ENCODE measurements at places on chromosomes 13 and 19.

- DNase-seq: no peak
Measured at GRCh38 chr19:44260695-44261446, 1.2 kb downstream of the ZNF233 start.

DNA sequence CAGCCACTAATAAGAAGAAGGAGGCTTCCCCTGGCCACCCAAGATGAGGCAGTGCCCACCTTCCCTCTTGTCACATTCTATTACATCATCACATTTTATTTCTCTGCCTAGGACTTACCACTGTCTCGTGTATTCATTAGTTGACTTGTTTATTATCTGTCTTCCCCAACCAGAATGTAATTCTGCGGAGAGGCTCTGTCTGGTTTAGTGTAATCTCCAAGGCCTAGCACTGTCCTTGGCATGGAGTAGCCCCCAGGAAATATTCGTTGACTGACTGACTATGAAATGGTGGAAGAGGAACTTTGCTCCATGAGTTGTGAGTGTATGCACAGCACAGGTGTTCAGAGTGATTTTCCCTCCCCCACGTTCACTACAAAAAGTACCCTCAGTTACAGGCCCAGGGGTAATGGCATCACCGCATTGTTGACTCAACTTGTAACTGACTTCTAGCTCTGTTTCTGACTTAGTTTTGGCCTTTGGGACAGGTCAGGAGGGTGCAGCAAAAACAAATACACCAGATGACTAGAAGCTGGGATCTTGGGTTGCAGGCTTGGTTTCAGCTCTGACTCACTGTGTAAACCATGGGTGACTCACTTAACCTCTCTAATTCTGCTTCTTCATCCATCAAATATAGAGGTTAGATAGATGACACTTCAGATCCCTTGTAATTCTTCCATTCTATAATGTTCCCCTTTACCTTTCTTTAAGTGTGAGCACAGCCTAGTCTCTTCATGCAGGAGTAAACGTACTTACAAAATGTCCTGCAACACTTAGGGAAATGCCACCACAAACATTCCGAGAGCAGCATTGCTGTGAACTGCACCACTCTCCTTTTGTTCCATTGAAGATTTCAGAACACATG, 229.7 kb downstream of the KCNRG start:
- no peak for DNase-seq

- DNase-seq: no peak
Measured at GRCh38 chr13:112200200-112200599, 133.3 kb downstream of the SOX1 start.

GRCh38 chr13:110134801-110135200, 172.2 kb downstream of the COL4A1 start:
- no peak for DNase-seq

DNA sequence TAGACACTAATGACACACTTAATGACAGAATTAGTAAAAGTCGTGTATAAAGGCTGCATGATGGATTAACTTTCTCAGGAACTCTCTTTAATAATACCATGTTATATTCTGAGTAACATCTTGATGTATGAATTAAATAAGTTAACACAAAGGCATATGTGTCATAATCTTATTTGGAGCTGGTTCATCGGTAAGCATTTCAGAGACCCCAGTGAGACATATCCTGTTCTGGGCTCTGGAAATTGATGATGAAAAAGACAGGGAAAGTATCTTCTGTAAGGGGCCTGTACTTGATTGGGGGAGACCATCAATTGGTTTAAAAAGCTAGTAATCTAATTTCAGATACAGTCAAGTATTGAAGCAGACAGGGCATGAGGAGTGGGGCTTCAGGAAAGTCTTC, 547.9 kb downstream of the GPC6 start:
- DNase-seq: no peak

- no peak for DNase-seq
Measured at GRCh38 chr13:20428666-20429644, 96.7 kb downstream of the CRYL1 start.

GRCh38 chr13:71831716-71832115, 35.3 kb downstream of the DACH1 start:
- no peak for DNase-seq

DNA sequence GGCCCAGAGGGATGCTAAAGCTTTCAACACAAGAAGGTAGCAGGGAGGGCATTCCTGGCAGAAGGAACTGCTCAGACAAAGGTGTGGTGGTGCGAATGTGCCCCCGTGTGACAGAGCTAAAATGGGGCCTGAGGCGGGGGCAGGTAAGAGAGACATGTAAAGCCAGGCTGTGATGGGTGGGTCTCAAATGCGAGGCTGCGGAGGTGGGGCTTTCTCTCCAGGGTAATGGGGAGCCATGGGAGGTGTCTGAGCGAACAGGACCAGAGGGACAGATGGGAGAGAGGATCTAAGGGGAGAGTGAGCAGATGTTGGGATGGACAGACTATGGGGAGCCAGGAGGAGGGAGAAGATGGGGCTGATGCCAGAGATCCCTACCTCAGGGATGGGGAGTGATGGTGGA, 44.7 kb upstream of the NFIC start:
- DNase-seq: no peak

DNA sequence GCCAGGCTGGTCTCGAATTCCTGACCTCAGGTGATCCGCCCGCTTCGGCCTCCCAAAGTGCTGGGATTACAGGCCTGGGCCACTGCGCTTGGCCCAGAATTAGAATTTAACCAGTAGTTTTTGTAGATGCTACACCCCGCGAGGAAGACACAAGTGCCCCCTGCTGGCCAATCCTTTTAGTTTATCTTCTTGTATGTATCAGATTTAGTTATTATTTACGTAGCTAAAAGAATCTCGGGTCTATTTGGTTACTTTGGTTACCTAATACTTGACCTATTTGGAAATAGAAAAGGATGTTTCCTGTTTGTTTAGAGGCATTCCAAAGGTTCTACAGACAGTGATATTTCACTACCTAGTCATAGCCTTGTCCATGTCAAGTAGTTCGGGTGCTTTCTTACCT, 22.0 kb downstream of the MUC16 start:
- DNase-seq: no peak

DNA sequence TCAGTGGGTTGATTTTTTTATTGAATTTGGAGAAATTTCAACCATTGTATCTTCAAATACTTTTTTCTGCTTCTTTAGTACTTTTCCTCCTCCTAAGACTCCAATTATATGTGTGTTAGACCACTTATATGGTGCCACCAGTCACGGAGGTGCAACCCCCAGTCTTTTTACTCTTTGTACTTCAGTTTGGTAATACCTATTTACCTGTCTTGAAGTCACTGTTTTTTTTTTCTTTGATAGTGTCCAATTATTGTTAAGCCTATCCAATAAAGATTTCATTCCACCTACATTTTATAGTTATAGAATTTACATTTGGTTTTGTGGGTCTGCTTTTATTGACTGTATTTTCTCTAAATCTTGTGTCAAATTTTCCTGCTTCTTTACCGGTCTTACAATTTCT, 14.9 kb downstream of the ZNF283 start:
- no peak for DNase-seq

DNA sequence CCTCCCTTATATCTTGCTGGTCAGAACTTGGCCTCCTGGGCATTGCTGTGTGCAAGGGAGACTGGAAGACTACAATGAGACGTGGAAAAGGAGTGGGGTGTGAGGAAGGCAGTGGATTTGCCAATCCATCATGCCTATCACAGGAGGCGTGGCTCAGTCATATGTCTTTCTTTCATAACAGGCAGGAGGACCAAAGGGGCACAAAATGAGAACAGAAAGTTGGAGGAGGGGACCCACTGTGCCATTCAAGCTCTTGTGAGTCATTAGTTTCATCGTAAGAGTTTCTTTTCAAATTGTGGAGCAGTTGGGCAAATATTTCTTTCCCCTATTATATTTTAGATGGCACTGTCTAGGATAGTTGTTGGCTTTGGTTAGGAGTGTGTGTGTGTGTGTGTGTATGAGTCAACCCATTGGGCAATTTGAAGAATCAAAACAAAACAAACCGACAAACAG, 471.5 kb downstream of the TSHZ3 start:
- no peak for DNase-seq

- DNase-seq: no peak
Measured at GRCh38 chr19:17005000-17005399, 21.6 kb downstream of the CPAMD8 start.

DNA sequence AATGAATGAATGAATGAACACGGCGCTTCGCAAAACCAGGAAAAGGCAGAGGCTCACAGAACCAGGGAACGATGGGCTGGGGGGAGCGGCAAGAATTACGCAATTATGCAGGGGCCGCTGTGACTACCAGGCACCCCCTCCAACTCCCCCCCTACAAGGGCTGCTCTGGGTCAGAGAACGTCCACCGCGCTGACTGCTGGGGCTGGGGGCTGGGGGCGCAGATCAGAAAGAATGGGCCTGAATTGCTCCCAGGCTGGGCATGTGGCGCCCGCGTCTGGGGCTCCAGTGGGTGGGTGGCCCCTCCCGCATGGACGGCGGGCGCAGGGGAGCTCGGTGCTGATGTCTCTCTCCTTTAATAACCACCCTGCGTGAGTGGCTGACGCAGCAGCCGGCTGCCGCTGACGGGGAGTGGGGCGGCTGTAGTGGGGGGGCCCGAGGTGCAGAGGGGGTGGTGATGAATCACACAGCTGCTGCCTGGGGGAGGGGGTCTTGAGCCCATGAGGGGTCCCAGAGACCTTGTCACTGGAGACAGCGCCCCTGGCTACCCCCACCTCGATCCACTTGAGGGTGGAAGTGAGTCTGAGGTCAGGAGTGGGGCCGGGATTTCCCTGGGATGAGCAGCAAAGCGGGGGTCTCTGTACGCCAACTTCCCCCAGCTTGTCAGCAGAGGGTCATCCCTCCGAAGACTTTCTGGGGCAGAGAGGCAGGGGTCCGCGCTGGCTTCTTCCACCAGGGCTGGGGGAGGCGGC, 1.5 kb upstream of the CIRBP start:
- DNase-seq: no peak

DNA sequence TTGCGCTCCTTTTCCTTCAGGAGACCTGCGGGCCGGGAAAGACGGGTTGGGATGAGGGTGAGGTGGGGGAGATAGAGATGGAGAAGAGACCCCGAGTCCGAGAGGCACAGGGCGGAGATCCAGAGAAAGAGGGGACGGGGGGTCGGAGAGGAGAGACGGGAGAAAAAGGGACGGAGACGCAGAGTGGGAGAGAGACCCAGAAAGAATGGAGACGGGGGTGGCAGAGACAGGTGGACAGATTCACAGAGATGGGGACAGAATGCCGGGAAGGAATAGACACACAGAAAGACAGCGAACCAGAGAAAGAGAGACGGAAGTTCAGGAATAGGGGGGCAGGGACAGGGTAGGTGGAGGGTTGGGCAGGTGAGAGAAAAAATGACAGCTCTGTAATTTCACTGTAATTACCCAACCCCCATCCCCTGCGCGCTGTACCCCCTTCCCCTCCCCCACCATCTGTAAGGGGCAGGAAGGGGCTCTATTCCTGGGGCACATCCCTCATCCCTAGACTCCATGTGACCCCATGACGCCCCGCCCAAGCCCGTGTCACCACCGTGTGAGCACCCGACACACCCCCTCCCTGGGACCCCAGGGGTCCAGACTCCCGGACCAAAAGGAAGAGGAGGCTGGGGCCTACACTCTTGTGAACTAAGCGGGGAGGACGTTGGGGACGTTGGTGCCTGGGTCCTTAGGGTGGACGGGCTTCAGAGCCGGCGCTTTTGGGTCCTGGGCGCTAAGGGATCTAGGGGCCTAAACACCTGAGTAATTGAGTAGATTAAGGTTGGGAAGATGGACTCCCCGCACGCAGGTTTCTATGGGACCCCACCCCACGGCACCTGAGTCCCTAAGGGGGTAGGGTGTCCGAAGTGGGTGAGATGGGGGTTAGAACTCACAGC, 967 bp downstream of the DBP start:
- no peak for DNase-seq

GRCh38 chr19:35034588-35035382, 4.5 kb downstream of the SCN1B start:
- no peak for DNase-seq

DNA sequence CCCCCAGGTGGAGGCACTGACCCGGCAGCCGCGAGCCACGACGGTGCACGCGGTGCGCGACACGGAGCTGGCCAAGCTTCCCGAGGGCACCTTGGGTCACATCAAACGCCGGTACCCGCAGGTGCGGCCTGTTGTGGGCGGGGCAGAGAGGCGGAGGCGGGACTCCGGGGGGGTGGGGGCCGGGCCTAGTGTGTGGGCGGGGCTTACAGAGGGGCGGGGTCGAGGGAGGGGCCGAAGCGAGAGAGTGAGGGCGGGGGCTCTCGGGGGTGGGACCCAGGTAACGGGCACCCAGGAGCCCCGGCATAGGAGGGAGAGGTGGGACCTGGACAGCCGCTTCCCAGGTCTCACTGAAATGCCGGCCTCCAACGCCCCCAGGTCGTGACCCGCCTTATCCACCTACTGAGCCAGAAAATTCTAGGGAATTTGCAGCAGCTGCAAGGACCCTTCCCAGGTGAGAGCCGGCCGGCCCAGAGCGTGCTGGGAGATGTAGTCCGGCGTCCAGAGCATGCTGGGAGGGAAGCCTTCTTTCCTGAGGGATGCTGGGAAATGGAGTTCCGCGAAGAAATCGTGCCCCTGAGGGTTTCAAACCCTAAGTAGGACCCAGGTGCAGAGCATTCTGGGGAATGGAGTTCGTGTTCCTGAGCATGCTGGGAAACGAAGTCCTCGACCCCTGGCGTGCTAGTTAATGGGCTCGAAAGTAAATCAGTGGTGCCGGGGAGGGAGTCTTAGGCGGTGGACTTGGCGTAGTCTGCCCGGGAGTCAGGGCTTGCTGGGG, 15.7 kb downstream of the PNPLA6 start:
- peak; percentile 79 for DNase-seq

- DNase-seq: peak; percentile 61
Measured at GRCh38 chr19:13212759-13213330, 62.6 kb downstream of the IER2 start.

- peak; percentile 86 for DNase-seq
Measured at GRCh38 chr13:20924758-20925394, 22.3 kb upstream of the XPO4 start.

DNA sequence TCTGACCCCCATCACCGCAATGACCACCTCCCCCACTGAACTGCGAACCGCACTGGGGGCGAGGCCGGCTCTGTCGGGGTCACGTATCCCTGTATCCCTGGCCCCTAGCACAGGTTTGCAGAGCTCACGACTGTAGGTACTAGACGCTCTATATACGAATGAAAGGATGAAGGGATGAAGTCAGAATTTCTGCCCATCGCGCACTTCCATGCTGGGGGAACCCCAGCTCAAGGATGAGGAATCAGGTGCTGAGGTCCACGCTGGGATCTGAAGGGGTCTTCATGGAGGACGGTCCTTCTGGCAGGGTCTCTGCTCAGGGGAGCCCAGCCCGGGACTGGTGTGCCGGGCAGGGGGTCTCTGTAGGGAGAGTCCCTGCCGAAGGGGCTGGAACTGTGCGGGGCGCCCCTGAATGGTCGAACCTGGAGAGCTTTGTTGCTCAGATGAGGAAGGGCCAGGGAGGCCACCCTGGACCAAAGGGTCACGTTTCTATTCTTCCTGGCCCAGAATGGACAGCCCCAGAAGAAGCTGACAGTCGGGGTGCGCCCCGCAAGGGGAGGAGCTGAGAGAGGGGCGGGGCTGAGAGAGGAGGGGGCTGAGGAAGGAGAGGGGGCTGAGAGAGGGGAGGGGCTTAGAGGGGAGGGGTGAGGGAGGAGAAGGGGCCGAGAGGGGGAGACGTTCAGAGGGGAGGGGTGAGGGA, 37.9 kb upstream of the SEMA6B start:
- no peak for DNase-seq

GRCh38 chr19:48637948-48638830, 1.0 kb upstream of the DBP start:
- DNase-seq: peak; percentile 76

- no peak for DNase-seq
Measured at GRCh38 chr13:54486421-54487166, 1458.0 kb downstream of the OLFM4 start.

- DNase-seq: no peak
Measured at GRCh38 chr19:33486407-33486806, 35.2 kb downstream of the PEPD start.

Data from endothelial cell (in vitro differentiated cells).